ENCODE measurements at places on chromosomes 1 and 21.

- no peak for DNase-seq
Observed at GRCh38 chr1:230701434-230701833, 12.5 kb downstream of the AGT start.

DNA sequence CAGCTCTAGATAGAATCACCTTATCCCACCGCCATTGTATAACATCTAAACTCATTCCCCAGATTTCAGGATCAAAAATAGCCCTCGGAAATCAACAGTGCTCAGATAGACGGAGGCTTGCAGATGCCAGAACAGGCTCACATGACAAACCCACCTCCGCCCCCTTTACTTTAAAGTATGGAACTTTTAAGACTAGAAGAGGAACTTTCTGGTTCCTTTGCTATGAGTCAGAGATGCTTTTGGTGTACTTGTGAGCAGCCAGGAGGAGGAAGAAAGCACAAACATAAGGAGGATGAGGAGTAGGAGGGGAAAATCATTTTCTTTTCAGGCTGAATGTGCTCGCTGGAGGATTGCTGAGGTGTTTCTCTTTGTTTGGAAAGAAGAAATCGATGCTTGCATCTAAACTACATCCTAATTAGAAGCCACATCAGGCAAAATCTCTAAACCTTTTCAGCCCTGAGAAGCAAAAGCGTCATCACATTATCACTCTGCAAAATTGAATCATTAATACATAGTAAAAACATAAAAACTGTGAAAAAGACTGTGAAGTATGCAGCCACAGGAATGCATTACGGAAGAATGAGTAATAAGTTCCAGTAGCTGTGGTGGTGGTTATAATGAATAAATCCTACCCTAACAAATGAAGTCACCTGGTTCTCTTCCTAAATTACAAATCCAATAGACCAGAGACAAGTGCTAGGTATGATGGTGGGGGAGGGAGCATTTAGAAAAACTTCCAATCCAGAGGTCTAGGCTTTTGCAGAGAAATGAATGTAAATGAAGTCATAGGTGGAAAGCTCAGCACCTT, 251.3 kb downstream of the KCNH1 start:
- DNase-seq = no peak

GRCh38 chr1:54404939-54405897, 976 bp downstream of the SSBP3 start:
- no peak for DNase-seq

GRCh38 chr1:153684892-153685291, 6.4 kb downstream of the NPR1 start:
- no peak for DNase-seq

- DNase-seq = no peak
Observed at GRCh38 chr1:217524787-217525520, 105.9 kb downstream of the GPATCH2 start.

- DNase-seq = no peak
Observed at GRCh38 chr1:208531003-208531750, 287.0 kb upstream of the PLXNA2 start.

- DNase-seq = no peak
Observed at GRCh38 chr1:25617625-25618432, 1.2 kb downstream of the MAN1C1 start.

DNA sequence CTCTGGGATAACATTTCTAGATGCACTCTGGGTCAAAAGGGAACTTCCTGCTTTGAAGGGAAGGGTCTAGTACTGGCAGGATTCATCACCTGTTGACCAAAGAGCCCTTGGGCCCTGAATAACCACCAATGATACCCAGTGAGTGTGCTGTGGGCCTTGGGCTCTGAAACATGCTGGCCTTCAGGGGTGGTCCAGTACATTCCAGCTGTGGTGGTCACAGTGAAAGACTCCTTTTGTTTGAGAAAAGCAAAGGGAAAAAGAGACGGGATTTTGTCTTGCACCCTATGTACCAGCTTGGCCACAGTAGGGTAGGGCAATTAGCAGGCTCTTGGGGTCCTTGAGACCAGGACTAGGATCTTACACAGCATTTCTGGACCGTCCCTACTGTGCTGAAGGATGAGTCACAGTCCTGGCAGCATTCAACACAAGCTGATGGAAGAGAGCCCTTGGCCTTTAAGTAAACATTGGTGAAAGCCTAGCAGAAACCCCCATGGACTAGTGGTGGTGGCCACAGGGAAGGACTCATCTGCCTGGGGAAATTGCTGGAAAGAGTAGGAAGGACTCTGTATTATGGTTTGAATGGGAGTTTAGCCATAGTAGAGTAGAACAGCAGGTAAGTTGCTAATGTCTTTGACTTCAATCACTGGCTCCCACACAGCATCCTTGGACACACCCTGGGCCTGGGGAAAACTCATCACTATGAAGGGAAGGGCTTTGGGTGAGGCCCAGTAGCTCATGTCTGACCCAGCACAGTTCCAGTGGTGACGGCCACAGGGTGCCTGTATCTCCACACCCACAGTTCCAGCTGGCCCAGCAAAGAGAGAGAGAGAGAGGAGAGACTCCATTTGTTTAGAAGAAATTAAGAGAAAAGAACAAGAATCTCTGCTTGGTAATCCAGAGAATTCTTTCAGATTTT, 87.5 kb downstream of the COL24A1 start:
- no peak for DNase-seq

GRCh38 chr1:30125821-30126170, 597.6 kb downstream of the MATN1 start:
- DNase-seq = no peak

DNA sequence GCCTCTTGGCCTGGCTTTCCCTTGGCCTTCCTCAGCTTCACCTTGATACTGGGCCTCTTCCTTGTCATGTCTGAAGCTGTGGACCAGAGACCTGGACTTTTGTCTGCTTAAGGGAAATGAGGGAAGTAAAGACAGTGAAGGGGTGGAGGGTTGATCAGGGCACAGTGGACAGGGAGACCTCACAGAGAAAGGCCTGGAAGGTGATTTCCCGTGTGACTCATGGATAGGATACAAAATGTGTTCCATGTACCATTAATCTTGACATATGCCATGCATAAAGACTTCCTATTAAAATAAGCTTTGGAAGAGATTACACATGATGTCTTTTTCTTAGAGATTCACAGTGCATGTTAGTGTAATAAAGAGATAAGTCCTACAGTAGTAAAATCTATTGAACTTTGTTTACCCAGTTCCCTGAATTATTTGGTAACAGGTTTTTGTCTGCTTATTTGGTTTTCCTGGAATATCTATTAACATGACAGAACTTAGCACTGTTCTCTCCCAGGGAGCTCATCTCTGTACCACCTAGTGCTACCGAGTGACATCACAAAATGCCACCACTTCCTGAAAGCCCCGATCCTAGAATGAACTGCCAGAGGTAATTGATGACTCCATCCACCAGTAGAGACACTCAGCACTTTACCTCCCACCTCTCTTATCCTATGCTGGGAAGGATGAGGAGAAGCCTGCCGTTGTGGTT, 22.2 kb downstream of the UBE2T start:
- no peak for DNase-seq

- DNase-seq = no peak
Observed at GRCh38 chr21:42623694-42624093, 29.7 kb upstream of the PDE9A start.

- DNase-seq = peak; percentile 77
Observed at GRCh38 chr1:116514708-116515525, 55.9 kb downstream of the CD58 start.

DNA sequence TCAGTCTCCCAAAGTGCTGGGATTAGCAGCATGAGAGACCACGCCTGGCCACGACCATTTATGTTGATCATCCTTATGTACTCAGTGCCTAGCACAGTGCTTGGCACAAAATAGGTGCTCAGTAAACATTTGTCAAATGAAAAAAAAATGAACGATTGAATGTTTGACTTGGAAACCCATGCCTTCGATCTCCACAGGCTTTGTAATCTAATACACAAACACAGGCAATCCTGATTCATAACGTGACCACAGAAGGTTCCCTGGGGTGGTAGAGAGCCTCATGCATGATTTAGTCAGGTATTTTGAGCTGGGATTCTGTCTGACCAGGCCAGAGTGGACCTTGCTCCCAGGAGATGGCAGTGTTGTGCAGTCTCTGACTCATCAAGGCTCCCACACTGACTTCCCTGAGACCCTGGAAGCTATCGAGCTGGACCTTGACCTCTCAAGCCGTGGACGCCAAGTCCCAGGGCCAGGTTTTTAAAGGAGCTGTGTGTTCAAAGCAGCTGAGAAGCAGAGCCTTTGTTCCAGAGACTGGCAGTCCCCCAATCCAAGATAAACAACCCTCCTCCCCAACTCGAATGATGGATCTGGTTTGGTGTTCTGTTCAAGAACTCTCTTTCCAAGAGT, 81.1 kb downstream of the PGM1 start:
- DNase-seq = no peak

GRCh38 chr1:108050911-108051629, 86.1 kb upstream of the VAV3 start:
- DNase-seq = no peak

DNA sequence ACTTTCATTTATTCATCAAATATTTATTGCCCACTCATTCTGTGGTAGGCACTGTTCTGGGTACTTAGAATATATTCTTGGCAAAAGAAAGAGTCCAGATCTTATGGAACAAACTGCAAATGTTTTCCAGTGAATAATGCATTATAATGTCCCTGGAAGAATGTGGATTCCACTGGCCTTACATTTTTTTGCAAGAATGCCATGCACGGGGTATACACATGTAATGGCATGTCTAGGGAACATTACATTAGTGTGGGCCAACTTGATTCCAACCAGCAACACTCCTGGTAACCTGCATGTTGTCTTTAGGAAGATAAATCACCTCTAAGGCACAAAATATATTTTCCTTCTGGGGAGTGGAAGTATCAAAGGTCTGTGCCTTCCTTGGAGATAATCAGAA, 33.0 kb upstream of the IFI44L start:
- no peak for DNase-seq

- peak; percentile 14 for DNase-seq
Observed at GRCh38 chr1:240149484-240150094, 57.9 kb downstream of the FMN2 start.

GRCh38 chr1:49597436-49597835, 426.3 kb downstream of the AGBL4 start:
- no peak for DNase-seq

GRCh38 chr1:33005838-33006421, 30.8 kb downstream of the AK2 start:
- no peak for DNase-seq

DNA sequence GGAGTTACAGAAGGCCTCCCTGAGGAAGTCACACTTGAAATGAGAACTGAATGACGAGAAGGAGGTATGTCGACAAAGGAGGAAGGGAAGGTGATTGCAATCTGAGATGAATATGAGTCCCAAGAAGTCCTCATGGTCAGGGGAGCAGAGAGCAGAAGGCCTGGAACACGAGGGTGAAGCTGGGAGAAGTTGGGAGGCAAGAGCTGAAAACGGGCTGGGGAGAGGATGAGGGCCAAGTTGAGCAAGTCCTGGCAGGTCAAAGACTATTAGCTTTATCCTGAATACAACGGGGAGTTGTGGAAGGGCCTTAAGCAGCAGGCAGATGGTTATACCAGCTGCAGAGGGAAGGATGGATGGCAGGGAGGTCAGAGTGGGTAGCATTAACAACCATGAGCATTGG, 89.5 kb downstream of the KCNJ15 start:
- DNase-seq = no peak

GRCh38 chr1:44994309-44994898, 8.0 kb upstream of the EIF2B3 start:
- no peak for DNase-seq

DNA sequence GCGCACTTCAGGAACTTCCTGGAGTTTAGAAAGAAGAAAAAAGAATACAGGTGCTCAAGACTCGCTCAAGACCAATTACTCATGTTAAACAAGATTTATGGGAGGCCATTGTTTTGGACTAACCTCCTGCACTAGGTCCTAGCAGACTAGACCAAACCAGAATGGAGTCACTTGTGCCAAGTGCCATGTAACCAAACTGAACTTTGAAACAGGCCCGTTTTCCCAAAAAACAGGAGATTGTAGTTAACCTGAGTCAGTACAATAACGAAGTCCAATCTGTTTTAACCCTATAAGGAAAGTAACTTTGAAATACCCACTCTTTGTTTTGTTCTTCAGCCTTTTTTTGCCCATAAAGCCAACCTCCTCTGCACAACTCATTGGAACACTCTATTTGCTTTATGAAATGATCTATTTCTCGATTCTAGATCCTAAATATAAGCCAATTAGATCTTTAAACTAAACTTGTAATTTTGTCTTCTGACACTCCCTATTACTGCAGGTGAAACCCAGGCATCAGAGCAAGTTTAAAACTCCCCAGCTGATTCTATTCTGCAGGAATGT, 695 bp upstream of the NTPCR start:
- DNase-seq = no peak

DNA sequence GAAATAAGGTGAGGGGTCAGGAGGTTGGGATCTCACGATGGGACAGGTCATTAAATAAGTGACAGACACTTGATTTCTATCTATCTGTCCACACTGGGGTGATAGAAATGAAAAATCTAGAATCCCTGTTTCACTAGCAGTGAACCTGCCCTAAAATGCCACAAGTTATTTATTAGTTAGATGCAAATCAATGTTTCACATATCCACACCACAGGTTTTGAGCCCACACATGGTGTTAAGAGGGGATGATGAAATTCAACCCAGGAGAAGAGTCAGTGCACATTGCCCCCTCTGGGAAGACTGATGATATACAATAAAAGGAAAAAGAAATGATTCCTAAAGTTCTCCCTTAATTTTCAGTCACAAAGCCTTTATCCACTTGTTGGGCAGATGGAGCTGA, 10.1 kb upstream of the NTPCR start:
- no peak for DNase-seq

GRCh38 chr1:204013052-204013451, 59.9 kb upstream of the SOX13 start:
- DNase-seq = no peak

GRCh38 chr1:38872401-38873026, 634 bp downstream of the MYCBP start:
- peak; percentile 20 for DNase-seq

- no peak for DNase-seq
Observed at GRCh38 chr1:204262506-204263253, 48.9 kb upstream of the GOLT1A start.

- no peak for DNase-seq
Observed at GRCh38 chr1:41278076-41278475, 36.0 kb upstream of the SCMH1 start.

DNA sequence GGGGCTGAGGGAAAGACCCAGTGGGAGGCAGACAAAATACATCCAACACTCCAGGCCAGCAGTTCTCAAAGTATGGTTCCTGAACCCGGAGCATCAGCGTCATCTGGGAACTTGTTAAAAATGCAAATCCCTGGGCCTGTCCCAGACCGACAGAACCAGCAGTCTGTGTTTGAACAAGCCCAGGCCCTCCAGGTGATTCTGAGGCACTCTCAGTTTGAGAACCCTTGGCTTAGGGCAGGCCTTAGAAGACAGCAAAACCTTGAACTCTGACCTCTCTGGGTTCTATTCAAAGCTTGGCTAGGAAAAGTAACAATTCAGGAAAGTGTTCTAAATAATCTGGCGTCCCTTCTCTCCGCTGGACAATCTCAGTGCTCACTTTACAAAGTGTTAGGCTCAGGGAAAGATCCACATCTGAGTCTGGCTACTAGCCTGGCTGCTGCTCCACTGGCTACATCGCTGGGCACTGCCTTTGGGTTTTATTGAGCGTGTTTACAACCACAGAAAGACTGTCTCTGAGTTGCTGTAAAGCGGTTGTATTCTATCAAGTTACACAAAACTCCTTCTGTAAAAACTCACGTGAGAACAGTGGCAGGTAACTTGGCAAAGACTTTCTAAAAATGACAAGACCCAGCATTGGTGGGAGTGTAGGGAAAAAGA, 166.1 kb downstream of the HIVEP3 start:
- DNase-seq = no peak
